HAP-1 (cell line): ENCODE measurements at places on chromosomes 7 and 10.

DNA sequence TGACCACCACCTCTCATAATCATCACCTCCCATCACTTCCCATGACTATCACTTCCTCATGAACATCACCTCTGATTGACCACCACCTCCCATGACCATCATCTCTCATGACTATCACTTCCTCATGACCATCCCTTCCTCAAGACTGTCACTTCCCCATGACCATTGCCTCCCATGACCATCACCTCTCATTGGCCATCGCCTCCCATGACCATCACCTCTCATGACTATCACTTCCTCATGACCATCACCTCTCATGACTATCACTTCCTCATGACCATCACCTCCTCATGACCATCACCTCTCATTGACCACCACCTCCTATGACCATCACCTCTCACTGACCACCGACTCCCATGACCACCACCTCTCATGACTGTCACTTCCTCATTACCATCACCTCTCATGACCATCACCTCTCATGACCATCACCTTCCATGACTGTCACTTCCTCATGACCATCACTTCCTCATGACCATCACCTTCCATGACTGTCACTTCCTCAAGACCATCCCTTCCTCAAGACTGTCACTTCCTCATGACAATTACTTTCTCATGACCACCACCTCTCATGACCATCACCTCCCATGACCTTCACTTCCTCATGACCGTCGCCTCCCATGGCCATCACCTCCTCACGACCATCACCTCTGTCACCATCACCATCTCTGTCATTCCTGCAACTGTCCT lies 51.6 kb downstream of the PDGFA start:
- DNase-seq = no peak

DNA sequence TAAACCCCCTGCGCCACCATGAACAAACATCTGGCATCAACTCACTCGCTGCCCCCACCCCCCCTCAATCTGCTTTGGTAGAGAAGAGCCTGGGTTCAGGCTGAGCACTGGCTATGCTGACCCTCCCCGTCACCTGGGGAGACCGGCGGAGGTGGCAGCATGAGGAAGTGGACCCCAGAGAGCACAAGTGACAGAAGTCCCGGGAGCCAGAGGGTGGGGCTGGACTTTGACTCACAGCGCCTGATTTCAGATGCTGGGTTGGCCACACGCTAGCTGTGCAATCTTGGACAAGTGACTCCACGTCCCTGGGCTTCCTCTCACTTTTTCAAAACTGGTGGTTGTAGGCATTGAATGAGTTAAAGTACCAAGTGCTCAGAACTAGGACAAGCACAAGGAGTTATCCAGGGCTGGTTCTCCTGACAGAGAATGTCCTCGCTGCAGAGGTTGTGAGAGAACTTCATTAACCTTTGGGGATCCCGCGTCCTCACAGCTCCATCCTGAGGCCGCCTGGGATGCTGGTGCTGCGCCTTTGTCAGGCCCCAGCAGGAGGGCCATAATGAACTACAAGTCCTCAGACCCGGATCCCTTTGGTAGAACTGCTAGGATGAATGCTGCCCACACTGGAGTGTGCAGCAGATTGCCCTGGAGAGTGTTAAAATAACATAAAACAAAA lies 48.8 kb upstream of the RASGEF1A start:
- no peak for DNase-seq

- DNase-seq = no peak
Measured at GRCh38 chr7:114901771-114902170, 20.1 kb upstream of the MDFIC start.

- no peak for DNase-seq
Measured at GRCh38 chr7:83355143-83355542, 192.5 kb upstream of the PCLO start.

GRCh38 chr10:29392376-29393021 lies 103.6 kb downstream of the LYZL1 start:
- peak; percentile 52 for DNase-seq

DNA sequence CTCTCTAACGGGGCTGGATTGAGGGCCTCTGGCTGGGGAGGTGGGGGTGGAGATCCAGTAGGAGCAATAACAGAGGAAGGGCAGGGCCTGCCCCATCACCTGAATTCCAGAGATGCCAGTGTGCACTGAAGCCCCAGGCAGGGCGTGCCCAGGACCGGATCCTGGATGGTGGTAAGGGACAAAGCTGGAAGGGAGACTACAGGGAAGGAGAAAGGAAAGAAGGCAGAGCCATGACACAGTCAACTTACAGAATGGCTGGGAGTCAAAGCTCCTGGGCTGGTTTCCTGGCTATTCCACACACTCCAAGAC lies 666 bp downstream of the TMEM139 start:
- no peak for DNase-seq

- no peak for DNase-seq
Measured at GRCh38 chr10:86661161-86662025, 6.9 kb upstream of the LDB3 start.

DNA sequence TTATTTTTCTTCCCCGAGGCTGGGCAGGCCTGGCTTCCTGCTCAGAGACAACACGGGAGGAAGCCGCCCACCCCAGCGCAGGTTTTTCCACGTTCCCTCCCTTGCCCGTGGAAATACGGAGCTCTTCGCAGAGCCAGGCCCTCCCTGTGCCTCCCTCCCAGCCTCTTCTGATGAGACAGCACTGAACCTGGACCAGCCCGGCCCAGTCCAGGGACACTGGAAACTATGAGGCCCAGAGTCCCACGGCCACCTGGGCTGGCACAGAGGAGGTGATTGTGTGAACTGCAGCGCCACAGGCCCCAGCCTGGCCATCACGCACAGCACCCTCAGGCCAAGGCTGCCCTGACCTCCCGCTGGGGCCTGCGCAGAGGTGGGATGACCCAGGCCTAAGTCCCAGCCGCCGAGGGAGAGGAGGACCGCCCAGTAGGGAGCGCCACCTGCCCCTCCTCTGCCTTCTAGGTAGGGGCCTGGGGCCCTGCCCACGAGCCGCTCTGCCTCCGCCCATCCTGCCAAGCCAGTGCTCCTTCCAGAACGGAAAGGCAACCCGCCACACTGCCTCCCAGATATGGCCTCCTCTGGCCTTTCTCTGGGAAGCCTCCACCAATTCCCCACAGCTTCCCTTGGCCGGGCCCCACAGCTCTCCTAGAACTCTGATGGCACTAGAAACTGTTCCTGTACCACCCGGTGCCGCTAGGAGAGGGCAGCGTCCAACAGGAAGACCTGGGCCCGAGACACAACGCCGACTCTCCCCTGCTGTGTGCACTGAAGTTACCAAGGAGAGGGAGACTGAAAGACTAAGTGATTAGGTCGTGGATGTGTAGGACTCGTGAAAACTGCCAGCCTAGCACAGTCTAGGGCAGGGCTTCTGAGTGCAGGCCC lies 57.2 kb downstream of the PROSER2 start:
- DNase-seq = no peak

DNA sequence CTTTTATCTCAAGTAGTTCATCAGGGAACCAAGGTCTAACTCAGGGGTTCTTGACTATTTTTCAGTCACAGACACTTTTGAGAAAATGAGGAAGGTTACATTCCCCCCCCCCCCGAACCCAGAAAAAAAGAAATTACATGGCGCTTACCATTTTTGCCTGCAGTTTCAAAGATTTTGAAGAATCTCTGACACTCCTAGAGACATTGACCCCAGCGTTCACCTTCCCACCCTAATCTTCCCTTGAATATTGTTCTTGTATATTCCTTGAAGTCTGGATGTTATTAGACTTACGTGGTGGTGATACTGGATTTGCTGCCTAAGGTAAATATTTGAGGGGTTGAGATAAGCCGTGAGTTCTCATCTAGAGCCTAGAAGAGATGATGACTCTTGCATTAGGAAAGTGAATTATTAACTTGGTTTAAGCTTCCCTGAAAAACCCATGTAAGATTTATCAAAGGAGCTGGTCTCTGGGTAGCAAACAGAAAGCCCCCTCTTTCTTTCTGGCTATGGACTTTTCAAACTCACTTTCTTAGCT lies 245.7 kb upstream of the FOXK1 start:
- DNase-seq = no peak

- DNase-seq = peak; percentile 35
Measured at GRCh38 chr10:17134737-17135260, 5.2 kb upstream of the CUBN start.

GRCh38 chr7:136049818-136050461 lies 72.8 kb upstream of the MTPN start:
- no peak for DNase-seq

- DNase-seq = no peak
Measured at GRCh38 chr10:47243791-47244190, 56.2 kb upstream of the GDF10 start.

DNA sequence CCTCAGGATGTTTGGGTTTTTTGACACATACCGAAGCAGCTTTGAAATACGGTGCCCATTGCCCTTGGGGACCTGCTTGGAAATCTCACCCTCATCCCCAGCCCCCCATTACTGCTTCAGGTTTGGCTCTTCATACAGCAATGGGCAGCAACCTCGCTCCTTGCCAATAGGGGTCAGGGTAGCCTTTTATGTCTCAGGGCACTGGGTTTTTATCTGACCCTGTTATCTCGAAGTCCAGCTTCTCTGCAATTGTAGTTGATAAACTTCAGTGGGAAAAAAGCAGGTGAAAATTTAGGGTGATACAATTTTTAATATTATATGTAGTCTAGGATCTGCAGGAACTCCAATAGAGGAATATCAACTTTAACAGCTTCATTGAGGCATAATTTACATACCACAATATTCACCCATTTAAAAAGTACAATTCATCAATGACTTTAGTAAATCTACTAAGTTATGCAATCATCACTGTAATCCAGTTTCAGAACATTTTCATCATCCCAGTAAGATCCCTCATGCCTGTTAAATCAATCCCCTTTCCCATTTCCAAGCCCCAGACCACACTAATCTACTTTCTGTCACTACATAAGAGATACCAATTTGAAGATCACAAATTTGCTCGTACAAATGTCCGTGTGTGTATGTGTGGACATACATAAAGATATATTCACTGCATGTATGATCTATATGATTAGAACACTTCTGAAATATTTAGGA lies 386.2 kb downstream of the KCNMA1 start:
- no peak for DNase-seq

DNA sequence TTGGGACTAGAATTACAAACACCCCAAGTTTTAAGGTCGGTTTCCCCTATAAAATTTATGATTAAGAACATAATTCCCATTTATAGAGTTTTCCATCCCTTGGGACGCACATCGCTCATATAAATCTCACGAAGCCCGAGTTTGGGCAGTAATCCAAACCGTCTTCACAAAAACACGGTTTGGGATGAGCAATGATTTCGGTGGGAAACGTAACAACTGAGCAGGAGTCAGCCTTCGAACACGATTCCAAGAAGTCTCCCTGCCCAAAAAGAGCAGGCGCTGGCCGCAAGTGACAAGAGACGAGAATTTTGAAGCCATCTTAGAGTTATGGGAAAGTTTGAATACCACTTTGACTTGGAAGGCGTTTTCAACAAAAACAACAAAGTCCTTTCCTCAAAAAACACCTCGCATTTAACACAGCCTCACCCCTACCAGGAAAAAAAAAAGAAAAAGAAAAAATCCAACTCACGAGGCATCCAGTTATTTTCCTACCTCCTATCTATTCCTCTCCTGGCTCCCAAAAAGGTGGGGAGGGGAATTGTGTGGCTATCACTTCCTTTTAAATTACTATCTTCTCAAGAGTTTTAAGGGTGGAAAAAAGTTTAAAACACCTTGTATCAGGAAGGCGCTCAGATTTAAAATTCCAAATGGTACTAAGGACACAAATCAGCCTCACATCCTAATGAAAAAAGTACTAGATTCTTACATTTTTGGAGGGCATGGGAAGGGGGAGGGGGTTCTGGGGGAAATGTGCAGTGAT lies 1.6 kb downstream of the SEPHS1 start:
- peak; percentile 26 for DNase-seq

- no peak for DNase-seq
Measured at GRCh38 chr10:37488792-37489657, 363.6 kb downstream of the ANKRD30A start.

- no peak for DNase-seq
Measured at GRCh38 chr7:17275749-17276671, 22.4 kb upstream of the AHR start.

- no peak for DNase-seq
Measured at GRCh38 chr7:20237464-20238193, 20.4 kb upstream of the MACC1 start.

DNA sequence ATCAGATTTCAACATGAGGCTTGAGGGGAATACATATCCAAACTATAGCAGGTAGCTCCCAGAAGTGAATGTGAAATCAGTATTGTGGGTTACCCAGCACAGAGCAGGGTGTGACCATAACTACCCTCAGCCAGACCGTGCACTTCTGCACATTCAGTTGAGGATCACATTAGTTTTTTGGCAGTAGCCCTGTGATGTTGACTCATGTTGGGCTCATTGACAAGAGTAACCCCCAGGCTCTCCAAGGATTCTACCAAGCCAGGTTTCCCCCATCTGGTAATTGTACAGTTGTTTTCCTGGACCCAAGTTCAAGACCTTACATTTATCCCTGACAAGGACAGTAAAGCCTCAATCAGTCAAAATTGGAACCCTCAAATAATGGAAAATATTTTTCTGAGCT lies 11.7 kb upstream of the CPA4 start:
- no peak for DNase-seq

- DNase-seq = no peak
Measured at GRCh38 chr10:18501629-18502028, 149.8 kb downstream of the NSUN6 start.

- no peak for DNase-seq
Measured at GRCh38 chr7:22683379-22683778, 43.6 kb upstream of the IL6 start.

DNA sequence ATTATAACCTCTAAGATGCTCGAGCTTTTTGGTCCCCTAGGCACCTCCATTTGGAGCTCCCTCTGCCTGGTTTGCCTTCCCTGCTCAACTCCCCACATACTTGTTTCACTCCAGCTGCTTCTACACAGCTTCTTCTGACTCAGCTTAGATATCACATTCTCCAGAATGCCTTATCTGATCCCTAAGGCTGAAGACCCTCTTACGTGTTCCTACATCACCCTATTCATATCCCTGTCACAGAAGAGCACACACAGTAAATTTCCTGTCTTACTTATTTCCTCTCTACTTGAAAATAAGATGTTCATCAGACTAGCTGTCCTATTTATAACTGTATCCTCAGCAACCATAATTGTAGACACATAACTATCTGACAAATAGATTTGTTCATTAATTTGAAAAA lies 61.3 kb upstream of the RNF148 start:
- DNase-seq = no peak

GRCh38 chr10:26044141-26044749 lies 110.2 kb downstream of the MYO3A start:
- no peak for DNase-seq

- no peak for DNase-seq
Measured at GRCh38 chr10:101650863-101651262, 44.1 kb downstream of the FBXW4 start.

GRCh38 chr10:90612276-90612675 lies 245.6 kb downstream of the HTR7 start:
- DNase-seq = no peak

DNA sequence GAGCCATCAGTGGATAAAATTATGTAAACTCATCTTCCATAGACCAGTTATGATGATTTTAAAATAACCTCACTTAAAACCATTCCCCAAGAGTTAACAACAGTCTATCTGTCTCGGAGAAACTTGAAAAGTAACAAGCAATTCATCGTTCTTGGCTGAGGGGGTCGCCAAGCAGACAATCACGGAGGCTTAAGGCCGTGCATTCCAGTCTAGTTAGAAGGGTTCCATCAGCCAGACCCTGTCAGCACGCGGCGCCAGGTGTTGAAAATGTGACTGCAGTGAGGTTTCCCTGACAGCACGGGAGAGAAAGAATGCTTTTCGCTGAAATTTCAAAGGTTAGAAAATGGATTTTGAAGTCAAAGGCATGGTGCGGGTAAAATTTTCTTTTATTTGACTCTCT lies 1025.0 kb upstream of the CELF2 start:
- no peak for DNase-seq

- no peak for DNase-seq
Measured at GRCh38 chr7:108415084-108415483, 41.2 kb downstream of the NRCAM start.
